ENCODE measurements at places on chromosomes 4 and X.
A peak's percentile ranks its signal among the peaks of the same experiment; 100 is the strongest.

- peak; percentile 6 for DNase-seq
Observed at GRCh38 chrX:53990171-53990570, 54.1 kb downstream of the PHF8 start.

DNA sequence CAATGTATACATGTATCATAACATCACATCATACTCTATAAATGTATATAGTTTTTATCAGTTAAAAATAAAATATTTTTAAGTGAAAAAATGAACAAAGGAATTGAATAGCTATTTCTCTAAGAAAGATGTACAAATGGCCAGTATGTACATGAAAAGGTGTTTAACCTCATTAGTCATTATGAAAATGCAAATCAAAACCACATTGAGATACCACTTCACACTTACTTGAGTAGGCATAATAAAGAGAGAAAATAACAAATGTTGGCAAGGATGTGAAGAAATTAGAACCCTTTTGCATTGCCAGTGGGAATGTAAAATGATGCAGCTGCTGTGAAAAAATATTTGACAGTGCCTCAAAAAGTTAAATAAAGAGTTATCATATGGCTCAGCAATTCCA is 95.5 kb downstream of the IRS4 start:
- no peak for DNase-seq

GRCh38 chr4:150906987-150907633 is 108.0 kb downstream of the LRBA start:
- DNase-seq: no peak

- DNase-seq: peak; percentile 38
Observed at GRCh38 chr4:158722291-158722916, 792 bp downstream of the PPID start.

DNA sequence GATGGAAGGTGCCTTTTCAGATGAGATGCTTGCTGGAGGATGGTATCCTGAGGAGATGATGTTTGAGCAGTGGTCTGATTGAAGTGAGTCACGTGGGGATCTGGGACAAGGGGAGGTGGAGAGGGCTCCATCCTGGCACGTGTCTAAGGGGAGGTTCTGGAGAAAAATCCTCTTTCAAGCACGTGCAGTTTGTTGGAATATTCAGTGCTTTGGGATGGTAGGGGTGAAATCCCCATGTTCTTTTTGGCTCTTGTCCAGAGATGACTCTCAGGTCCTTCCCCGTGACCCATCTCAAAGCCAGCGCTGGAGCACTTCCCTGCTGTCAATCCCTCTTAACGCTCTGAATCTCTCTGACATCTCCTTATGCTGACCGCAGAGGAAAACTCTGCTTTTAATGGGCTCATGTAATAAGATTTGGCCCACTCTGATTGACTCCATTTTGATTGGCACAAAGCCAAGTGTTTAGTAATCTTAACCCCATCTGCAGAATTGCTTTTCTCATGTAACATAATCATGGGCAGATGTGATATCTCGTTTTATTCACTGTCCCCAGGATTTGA is 10.8 kb upstream of the KLKB1 start:
- DNase-seq: peak; percentile 4

DNA sequence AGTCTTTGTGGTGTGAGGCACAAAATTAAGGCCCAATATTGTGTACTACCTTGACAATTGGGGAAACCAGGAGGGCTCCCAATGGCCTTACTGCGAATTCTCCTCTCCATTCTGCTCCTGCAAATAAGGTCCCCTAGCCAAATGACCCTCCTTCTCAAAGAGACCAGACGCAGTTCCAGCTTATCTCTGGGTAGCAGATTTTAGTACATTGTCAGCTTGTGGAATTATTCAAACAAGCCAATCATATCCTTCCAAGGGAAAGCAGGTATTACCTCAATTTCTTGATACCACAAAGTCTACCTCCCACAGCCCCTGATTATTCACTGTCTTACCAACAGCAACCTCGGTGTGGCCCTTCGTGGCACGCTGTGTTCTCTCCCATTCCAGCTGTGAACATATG is 7.8 kb upstream of the ZBTB33 start:
- DNase-seq: no peak

- peak; percentile 32 for DNase-seq
Observed at GRCh38 chr4:143089291-143089690, 95.4 kb upstream of the USP38 start.

DNA sequence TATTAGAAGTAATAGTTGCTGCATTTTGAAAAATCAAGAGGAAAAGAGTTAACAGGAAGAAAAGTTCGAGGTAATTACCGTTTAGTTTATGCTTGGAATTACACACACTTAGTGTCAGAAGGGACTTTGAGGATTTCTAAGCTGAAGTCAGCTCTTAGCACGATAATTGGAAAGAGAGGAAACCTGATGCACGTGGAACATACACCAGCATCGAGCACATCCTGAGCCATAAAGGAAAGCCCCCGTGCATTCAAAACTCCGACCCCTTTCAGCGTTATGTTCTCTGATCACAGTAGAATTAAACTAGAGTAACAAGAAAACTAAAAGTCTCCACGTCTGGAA is 400 bp upstream of the PAQR3 start:
- DNase-seq: no peak

DNA sequence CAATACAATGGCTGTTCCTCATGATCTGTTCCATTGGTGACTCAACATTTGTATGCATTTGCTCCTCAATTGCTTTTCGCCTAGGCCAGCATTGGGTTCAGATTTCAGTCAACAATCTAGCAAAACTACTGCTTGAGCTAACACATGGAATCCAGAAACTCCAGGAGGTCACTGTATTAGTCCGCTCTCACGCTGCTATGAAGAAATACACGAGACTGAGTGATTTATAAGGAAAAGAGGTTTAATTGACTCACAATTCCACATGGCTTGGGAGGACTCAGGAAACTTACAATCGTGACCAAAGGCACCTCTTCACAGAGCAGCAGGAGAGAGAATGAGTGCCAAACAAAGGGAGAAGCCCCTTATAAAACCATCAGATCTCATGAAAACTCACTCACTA is 67.1 kb downstream of the RXFP1 start:
- no peak for DNase-seq
